ENCODE measurements at places on chromosomes 5 and 9.
A peak's percentile ranks its signal among the peaks of the same experiment; 100 is the strongest.

DNA sequence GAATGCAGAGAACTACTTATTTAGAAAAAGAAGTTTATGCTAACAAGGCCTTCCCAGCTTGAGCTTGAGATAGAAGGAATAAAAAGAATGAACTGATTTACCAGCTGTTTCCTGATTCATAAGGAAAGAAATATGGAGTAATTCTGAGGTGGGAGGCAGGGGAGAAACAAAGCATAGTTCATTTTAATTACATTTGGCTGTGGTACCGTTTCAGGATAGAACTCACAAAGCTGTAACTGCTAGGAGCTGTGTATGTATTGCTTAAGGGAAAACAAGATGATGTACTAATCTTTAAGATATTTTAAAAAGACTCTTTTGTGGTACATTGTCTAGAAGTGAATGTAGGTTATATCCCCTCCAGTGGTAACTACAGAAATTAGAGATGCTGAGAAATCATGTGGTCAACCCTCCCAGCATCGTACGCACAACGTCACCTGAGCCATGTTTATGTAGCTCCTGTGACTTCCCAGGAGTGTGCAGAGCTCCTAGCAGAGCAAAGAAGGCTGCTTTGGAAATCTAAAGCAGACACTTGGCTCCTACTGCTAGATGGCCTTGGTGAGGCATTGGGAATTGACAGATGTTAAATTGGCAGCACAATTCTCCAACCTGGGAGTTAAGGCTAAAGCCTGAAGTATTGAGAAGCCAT lies 208.3 kb upstream of the VLDLR start:
- DNase-seq, result no peak

DNA sequence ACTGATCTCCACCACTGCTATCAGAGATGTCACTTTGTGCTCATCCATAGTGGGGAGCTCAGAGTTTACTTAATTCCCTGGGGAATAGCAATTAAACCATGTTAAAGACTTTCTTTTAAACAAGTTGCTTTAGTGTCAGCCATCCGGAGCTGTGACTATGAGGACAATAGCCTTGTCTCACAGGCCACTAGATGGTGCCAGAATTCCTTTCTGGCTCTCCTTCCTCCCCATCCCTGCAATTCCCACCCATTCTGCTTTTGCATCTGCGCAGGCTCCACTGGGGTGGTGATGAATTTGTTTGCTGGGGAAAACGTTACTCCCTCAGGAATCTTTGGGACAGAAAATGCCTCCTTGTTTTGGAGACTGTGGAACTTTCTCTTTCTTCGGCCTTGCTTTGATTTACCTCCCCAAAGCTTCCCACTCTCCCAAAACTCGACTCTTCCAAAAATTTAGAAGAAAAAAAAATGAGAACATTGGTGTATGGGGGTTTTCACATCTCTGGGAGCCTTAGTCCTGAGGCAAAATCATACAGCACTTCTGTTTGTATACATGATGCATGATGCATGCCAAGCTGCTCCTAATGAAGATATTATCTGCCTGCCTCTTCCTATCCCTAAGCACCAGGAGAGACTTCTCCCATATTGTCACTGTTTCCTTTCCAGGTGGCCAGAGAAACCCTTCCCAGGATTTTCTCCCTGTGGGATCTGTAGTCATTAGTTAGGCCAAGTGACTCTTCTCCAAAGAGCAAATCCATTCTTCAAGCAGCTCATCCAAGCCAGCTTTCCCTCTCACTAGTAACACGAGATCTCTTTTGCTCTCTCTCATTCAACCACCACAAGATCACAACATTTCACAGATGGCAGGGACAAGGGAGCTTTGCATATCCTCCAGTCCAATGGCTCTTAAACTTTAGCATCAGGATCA lies 466.1 kb downstream of the TLR4 start:
- DNase-seq, result peak; percentile 51

- DNase-seq, result no peak
Measured at GRCh38 chr5:14134083-14134482, 9.1 kb upstream of the TRIO start.

- DNase-seq, result no peak
Measured at GRCh38 chr9:73059247-73059646, 92.4 kb upstream of the ANXA1 start.

- peak; percentile 15 for DNase-seq
Measured at GRCh38 chr9:134024214-134024792, 978 bp upstream of the BRD3OS start.

GRCh38 chr5:158879993-158880392 lies 219.7 kb downstream of the EBF1 start:
- no peak for DNase-seq

GRCh38 chr5:116838011-116838536 lies 263.5 kb upstream of the SEMA6A start:
- no peak for DNase-seq

DNA sequence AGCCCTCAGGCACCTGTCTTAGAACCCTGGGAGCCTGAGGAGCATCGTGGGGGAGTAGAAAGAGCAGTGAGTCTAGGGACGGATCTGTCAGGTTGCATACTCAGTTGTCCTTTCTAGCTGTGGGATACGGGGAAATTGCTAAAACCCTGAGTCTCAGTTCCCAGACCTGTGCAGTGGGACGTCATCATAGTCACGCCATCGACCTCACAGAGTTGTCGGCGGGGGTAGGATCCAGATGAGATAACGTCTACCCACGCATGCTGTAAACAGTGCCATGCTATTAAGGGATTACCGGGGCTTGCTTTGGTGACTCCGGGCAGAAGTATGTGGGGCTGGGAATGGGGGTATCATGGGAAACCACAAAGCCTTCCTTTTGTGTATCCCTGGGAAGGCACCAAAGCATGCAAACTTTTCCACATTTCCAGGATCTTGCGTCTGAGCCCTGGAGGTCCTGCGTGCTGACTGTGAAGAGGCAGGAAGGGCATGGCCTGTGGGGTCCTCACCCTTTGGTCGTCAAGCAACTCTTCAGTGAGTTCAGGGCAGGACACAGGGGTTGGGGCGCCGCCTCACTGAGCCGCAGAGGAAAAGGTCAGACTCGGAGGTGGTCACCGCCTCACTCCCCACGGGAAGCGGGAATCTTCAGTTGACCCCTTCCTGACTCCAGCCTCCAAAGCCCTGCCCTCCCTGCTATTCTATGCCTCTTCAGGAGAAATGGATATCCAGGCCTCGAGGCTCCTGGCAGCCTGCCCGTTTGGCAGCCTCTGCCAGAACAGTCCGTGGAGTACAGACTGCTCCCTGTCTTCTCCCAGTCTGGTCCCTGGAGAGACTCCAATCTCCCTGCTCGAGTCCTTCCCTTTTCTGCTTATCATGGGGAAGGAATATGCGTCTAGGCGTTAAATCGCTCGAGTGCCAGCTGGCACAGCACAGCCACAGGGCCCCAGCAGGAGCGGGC lies 186.8 kb upstream of the KLF9 start:
- no peak for DNase-seq

GRCh38 chr5:72013766-72014624 lies 93.3 kb upstream of the MAP1B start:
- DNase-seq, result peak; percentile 80

GRCh38 chr9:110846215-110846614 lies 177.6 kb downstream of the MUSK start:
- DNase-seq, result no peak

DNA sequence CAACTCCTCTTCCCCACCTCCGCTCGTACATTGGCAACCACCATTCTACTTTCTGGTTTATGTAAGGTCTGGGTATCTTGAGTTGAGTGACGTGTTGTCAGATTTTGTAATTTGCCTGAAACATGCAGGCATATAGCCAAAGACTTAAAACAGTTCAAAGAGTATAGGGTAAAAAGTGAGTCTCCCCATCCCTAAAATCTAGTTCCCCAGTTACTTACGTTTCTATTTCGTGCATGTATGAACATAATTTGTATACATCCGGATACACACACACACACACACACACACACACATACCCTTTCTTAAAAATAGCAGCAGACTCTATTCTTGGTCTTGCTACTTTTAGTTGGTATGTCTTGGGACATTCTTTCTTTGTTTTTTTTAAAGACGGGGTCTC lies 915 bp downstream of the HSDL2 start:
- no peak for DNase-seq

- no peak for DNase-seq
Measured at GRCh38 chr5:170508036-170508435, 4.2 kb downstream of the KCNIP1 start.

- DNase-seq, result no peak
Measured at GRCh38 chr5:64883912-64884311, 115.2 kb downstream of the CWC27 start.
